Aorta (tissue), 5 donors: ENCODE measurements at places on chromosomes 6 and 20. TPM values are rescaled to one million over a fixed set of nuclear protein-coding genes. Genes with fewer than 3 reads are reported as not detected.

DNA sequence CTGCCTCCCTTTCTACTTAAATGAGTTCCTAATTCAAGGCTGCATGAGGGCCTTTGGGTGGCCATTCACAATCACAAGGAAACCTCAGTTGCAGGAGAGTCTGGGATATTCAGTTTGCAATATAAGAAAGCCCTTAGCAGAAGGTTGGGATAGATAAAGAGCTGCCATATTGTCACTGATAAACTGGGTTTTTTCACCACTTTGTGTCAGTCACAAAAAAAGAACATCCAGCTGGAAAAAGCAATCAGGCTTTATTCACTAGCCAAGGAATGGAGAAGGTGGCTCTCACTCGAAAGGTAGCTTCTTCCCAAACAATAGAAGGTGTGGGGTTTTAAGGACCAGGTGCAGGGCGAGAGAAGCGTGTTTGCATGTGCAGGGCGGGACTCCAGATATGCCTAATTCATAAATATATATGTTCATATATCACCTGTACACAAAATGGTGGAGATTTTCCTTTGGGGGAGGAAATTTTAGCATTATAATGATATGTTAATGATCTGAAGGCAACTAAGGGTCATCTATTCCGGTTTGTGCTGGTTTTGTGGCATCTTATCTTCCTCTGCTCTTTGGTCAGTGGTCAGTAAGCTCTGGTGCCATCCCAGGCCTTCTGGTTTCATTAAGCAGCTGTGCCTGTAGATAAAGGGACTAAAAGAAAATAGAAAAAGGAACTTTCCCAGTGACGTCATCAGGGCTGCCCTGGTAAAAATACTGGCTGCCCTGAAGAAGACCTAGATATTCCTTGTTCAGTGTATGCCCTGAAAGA lies 97.1 kb upstream of the IYD start:
- DNase-seq: no peak
- H3K27ac ChIP-seq: no peak overlapping the region
- H3K4me3 ChIP-seq: no peak overlapping the region
- H3K27me3 ChIP-seq: no peaks in the 10 kb centered on the region

GRCh38 chr6:39801456-39802251 lies 9.5 kb downstream of the DAAM2 start:
- H3K27me3 ChIP-seq: no peaks in the 10 kb centered on the region
- DNase-seq: no peak
- H3K27ac ChIP-seq: peak overlapping the region; percentile 59

GRCh38 chr6:66772800-66773199 lies 1065.8 kb upstream of the EYS start:
- DNase-seq: no peak
- H3K27ac ChIP-seq: no peak overlapping the region
- no peaks in the 10 kb centered on the region for H3K36me3 ChIP-seq
- no peaks in the 10 kb centered on the region for H3K4me1 ChIP-seq

DNA sequence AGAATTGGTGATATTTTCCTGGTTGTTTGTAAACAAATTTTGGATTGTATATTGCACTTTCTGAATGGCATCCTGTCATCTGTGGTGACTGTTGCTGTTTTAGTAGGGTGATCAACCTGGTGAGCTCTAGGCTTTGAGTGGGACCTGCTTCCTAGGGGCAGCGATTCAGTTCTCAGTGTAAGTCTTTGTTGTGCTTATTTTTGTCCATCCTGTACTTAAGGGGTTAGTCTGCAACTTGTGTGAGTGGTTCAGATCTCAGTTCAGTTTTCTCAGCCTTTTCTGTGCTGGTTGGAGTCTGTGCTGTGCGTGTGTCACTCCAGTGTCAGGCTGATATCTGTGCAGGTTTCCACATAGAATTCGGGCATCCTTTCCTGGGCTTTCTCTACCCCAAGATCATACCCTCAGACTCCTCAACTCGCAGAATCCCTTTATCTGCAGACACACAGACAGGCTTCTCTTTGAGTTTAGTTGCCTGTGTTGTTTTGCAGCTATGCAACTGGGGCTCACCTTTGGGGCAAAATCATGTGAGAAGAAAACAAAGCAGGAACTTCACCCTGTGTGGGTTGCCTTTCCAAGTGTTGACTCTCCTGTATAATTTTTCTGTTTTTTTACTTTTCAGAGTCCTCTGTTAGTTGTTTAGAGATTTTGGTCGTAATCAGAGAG lies 177.7 kb downstream of the FARS2 start:
- H3K4me1 ChIP-seq: peaks cover 2% of the 10 kb centered on the region
- no peak for DNase-seq
- no peaks in the 10 kb centered on the region for H3K36me3 ChIP-seq
- no peak overlapping the region for H3K4me3 ChIP-seq
- H3K27me3 ChIP-seq: no peaks in the 10 kb centered on the region
- no peak overlapping the region for H3K27ac ChIP-seq

DNA sequence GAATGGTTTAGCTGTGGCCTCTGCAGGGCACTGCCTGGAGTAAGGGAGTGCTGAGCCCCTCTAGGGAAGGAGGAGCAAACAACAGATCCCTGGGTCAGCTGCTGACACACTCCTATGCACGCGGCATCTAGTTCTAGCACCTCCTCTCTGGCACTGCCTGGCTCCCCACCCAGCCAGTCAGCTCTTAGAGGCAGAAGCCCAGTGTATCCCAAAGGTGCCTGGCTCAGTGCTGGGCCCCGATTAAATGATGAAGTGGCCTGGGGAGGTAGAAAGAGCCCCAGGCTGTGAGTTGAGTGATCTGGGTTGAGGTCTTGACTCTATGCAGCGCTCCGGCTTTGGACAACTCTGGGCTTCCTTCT lies 7.6 kb upstream of the VEGFA start:
- H3K27ac ChIP-seq: no peak overlapping the region
- no peaks in the 10 kb centered on the region for H3K27me3 ChIP-seq
- DNase-seq: no peak
- H3K4me1 ChIP-seq: no peaks in the 10 kb centered on the region

DNA sequence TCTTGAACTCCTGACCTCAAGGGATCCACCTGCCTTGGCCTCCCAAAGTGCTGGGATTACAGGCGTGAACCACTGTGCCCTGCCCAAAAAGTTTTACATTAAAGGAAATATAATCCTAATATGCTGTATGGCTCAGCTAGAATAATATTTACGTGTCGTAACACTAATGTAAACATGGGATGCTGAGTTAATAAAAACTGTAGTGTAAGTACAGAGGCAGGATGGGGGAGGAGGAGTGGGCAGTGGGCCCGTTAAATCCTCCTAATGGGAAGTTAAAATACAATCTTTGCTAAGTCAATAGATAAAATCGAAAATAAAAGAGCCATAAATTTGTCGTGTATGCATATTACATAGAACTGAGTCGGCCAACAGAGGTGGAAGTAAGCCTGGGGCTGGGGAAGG lies 12.1 kb upstream of the IP6K3 start:
- H3K27me3 ChIP-seq: no peaks in the 10 kb centered on the region
- H3K4me1 ChIP-seq: no peaks in the 10 kb centered on the region
- no peaks in the 10 kb centered on the region for H3K36me3 ChIP-seq
- H3K4me3 ChIP-seq: no peak overlapping the region
- no peak for DNase-seq

- no peaks in the 10 kb centered on the region for H3K36me3 ChIP-seq
- no peak for DNase-seq
- no peak overlapping the region for H3K27ac ChIP-seq
These were observed 187.9 kb upstream of the ARID1B start for GRCh38 chr6:156589281-156589680.

DNA sequence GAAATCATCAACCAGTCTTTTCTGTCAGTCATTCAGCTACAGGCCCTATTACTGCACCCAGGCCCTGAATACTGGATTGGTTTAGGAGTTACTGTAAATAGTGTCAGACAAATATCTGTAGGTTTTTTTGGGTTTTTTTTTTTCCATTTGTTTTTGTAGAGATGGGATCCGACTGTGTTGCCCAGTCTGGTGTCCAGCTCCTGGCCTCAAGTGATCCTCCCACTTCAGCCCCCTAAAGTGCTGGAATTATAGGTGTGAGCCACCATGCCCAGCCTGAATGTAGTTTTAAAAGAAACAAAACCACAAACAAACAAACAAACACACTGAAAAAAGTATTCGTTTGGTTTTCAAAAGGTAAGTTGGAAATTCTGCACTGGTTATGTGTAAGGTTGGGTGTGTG lies 39.6 kb downstream of the DZANK1 start:
- peaks cover 2% of the 10 kb centered on the region for H3K36me3 ChIP-seq
- H3K27ac ChIP-seq: no peak overlapping the region
- H3K4me1 ChIP-seq: no peaks in the 10 kb centered on the region
- no peak for DNase-seq
- H3K27me3 ChIP-seq: no peaks in the 10 kb centered on the region

The PLA2G7 gene
- 2.0 TPM for total RNA-seq

The C6orf47 gene
- total RNA-seq: 18.3 TPM

The WFDC5 gene
- not detected for total RNA-seq

The HRH3 gene
- total RNA-seq: not detected

The SCP2D1 gene
- total RNA-seq: not detected

The TRIM10 gene
- total RNA-seq: 0.12 TPM

The AVP gene
- total RNA-seq: not detected

The TMC2 gene
- not detected for total RNA-seq
